Ascending aorta (tissue), 2 donors: ENCODE measurements at places on chromosomes 4 and X.

DNA sequence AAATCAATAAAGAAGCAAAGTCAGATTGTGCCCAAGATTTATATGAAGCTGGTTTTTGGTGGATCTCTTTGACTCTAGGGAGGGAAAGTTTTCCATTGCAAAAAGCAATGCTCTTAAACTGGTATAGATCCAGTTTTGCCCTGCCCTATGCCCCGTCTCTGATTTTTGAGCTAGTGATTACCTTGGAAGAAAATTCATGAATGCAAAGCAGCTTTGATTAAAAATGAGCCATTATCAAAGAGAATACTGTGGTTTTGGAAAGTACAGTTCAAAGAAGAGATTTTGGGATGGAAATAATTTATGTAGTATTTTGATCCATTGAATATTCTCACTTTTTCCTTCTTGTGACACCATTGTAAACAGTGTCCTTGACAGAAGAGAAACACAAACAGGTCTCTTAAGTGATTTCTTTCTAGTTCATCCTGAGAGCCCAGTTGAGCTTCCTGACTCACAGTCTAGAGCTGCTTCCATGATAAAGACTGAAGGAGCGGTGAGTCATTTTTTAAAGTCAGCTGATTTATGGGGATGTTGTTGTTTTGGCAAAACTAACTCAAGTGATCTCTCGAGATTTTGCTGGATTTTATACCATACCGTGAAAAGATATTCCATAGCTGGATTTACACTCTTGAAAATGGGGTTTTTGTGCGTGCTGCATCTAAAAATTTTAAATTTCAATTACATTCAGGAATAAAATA is 76.7 kb downstream of the AFF1 start:
- no peak for DNase-seq

DNA sequence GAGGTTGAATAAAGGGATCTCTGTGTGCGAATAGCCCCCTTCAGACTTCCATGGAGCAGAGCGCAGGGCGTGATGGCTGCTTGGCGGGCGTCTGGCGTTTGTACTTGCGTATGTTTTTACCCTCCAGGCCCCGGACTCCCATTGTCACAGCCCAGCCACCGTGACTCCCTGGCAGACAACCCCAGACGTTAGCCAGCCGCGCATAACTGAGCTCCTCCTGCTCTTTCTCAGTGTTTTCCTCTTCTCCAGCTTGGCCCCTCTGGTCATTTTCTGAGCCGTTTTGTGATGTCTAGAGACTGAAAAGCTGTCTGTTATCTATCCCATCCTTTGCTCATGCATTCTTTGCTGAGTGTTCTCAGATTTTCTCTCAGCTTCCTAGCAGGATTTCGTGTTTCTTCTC is 54.3 kb downstream of the IGFBP7 start:
- no peak for DNase-seq

GRCh38 chr4:28149762-28150161 is 1289.1 kb downstream of the STIM2 start:
- no peak for DNase-seq

DNA sequence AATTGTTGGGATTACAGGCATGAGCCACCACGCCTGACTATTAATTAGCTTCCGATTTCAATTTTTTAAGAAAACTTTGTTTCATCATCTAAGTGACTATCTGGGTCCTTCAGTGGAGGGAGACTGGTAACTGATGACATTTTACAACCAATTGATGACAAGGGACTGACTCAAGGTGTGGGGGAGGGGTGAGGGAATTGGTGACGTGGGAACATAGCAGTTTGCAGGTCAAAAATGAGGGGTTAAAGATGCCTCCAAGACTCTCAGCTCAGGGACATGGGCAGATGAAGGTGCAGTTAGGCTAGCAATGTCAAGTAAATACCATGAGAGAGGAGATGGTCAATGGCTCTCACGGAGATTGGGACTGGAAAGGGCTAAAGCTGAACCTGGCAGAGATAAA is 5.7 kb upstream of the FAM9C start:
- no peak for DNase-seq

- no peak for DNase-seq
These were observed 10.2 kb upstream of the FGF2 start for GRCh38 chr4:122816476-122816875.
